ENCODE measurements at places on chromosomes 7 and 10.

DNA sequence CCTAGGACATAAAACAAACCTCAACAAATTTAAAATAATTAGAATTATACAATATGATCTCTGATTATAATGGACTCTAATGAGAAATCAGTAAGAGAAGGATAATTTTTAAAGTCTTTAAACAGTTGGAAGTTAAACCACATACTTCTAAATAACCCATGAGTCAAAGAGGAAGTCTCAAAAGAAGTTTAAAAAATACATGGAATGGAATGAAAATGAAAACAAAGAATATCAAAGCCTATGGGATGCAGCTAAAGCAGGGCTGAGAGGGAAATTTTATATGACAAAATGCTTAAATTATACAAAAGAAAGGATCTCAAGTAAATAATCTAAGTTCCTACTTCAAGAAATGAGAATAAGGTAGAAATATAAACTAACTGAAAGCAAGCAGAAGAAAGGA is 460.5 kb downstream of the RPS24 start:
- no peak for DNase-seq

DNA sequence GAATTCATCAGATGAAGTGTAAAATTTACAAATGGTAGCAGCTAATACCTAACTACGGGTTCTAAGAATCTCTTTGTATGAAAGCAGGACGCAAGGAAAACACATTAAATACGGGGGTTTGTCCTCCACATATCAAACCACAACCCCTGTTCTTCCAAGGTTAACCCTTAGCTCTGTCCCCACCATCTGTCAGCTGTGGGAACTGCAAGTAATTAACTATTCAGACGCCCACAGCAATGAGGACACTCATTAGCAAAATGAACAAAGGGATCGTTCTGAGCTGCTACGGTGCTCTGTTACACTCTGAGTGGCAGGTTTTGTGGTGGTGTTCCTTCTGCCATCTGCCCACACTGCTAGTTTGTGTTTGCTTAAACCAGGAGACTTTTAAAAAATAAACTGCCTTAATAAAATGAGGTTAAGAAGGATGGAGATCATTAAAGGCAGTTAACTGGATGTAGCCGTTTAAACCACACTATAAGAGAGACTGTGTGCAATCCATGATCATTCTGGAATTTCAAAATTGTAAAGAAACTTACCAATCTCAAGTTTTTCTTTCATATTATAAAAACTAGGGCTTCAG is 51.4 kb downstream of the C10orf67 start:
- no peak for DNase-seq

- DNase-seq, result no peak
Observed at GRCh38 chr10:12416344-12417050, 67.2 kb downstream of the CAMK1D start.

DNA sequence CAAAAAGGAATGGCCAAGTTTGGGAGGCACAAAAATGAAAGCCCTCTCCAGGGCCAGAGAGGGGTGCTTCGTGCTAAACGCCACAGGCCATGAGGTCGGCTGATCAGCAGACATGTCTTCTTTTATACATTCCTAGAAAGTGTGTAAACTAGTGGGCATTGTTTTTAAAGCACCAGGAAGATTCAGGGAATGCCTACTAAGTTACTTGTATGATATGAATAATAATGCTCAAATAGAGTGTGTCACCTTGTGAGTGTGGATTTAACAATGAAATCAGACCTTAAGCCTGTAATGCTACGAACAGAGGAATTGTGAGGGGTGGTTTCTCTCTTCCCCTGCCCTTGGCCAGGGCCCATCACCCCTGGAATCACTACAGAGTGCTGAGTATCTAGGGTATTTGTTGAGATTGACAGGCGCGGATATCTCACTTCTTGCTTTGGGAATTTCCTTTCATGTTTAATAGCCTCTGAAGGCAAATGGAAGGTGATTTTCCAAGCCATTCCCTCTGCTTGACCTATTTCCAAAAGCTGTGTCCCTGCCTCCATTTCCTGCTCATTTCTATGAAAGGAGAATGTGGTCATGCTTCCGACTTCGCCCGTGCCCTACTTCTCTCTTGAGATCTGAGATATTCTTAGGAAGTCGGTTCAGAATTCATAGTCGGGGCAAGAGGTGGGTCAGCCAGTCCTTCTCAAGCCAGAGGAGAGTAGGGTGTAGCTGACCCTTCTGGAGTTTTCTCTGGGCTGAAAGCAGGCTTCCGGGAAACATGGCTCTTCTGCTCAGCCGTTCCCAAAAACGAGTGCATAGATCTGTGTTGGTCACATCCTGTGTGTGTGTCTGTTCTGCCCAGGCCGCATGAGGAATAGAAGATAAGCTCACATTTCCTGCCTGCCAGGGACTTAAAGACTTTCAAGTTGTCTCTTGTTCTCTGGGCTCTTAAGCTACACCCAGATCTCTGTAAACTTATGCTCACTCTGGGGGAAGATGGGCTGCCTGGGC is 167.8 kb upstream of the ITGB1 start:
- DNase-seq, result no peak

DNA sequence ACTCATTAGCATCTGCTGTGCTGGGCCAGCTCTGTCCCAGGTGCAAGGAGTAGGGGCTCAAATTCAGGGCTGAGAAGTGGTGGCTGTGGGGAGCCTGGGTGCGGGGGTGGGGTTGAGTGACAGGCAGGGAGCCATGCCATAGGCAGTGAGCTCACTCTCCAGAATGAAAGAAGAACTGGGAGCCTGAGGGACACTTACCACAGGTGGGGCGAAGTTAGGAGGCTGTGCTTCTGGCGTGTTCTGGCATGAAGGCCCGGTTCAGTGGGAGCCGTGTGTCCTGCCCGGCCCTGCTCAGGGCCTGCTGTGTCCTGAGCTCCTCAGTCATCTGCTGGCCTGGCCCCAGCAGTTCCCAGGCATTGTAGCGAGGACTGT is 62.5 kb downstream of the MKI67 start:
- DNase-seq, result no peak

DNA sequence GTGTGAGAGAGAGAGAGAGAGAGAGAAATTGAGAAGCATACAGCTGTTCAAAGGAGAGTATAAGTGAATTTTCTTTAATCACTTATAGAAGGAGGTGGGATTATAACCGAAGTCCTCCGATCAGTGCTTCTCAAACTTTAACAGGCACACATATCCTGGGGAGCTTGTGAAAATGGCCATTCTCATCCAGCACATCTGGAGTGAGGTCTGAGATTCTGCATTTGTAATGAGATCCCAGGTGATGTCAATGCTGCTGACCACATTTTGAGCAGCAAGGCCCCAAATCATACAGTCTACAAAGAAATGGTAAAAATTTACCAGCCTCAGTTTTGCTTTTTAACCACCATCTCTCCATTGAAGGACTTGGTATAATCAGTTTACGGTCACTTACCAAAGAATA is 219.0 kb downstream of the PTEN start:
- DNase-seq, result no peak

- no peak for DNase-seq
Observed at GRCh38 chr7:144378651-144379050, 23.4 kb downstream of the ARHGEF5 start.

DNA sequence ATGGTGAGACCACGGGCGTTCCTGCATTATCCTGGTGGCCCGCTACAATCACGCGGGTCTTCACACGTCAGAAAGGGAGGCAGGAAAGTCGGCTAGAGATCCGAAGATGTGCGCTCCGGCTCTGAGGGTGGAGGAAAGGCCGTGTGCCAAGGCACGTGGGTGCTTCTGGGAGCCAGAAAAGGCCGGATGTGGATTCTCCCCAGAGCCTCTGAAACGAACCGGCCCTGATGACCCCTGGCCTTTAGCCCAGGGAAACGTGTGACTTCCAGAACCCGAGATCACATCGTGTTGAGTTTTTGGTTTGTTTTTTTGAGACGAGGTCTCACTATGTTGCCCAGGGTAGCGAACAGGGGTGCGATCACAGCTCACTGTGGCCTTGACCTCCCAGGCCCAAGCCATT is 244.2 kb downstream of the ELFN1 start:
- DNase-seq, result no peak

DNA sequence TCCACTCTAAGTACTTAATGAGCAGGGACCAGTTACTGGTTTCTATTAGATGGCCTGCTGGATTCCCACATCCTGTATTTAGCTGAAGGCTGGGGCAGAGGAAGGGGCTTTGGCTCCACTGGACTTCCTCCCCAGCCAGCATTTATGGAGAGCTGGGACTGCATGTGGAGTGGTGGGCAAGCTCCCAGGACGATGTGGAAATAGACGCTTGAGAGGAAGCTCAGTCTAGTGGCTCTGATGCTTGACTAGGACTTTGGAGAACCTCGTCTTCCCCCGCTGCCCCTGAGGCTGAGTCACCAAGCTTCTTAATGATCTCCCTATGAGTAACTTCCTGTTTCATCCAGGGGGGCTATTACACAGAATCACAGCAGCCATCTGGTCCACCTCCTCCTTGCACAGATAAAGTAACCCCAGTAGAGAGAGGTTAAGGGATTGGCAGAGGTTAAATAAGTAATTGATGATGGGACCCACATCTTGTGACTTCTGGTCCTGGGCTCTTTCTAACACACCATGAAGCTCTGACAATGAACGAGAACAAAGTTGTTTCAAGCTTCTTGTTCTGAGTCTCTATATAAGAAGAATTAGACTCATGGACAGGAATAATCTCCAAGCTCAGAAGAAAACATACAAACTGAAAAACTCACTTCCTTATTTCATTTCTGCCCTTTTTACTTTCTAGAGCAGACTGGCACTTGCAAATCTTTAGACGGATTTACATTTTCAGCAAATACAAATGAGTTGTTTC is 126.2 kb downstream of the PRPF18 start:
- peak; percentile 72 for DNase-seq

DNA sequence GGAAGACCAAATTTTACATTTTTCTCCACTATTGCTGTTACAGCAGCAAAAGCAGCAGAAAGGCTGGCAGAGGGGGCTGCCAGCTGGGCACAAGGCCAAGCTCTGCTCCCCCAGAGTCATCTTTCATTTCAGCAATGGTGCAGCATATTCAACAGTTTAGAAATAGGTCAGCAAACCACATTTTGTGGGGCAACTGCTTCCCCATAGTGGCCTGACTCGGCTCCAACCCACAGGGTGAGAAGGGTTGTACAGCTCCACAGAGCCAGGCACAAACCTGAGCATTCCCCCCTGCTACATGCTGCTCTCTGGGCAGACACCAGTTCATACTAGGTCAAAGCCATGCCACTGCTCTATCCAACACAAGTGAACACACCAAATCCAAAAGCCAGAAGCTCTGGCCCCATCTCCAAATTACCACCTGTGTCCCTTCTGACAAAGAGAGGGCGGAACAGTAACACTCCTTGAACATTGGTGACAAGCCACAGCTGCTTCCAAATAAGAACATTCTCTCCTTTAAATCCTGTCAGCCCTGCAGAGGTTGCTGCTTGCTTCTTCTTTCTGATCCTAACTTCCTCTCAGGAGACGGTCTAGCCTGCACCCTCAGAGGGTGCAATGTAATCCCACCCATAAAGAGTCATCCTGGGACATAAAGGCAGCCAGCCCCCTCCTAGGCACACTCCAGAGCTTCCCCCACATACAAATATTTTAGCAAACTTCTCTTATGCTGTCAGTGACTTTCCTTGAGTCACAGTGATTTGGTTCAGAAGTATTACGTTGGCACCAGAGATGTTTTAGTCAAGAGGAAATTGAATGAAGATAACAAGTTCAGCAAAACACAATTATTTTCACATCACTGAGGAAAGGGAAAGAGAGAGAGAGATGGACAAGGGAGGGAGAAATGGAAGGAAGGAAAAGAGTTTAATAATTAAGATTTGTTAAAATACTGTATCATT is 39.0 kb upstream of the SLIT1 start:
- no peak for DNase-seq

DNA sequence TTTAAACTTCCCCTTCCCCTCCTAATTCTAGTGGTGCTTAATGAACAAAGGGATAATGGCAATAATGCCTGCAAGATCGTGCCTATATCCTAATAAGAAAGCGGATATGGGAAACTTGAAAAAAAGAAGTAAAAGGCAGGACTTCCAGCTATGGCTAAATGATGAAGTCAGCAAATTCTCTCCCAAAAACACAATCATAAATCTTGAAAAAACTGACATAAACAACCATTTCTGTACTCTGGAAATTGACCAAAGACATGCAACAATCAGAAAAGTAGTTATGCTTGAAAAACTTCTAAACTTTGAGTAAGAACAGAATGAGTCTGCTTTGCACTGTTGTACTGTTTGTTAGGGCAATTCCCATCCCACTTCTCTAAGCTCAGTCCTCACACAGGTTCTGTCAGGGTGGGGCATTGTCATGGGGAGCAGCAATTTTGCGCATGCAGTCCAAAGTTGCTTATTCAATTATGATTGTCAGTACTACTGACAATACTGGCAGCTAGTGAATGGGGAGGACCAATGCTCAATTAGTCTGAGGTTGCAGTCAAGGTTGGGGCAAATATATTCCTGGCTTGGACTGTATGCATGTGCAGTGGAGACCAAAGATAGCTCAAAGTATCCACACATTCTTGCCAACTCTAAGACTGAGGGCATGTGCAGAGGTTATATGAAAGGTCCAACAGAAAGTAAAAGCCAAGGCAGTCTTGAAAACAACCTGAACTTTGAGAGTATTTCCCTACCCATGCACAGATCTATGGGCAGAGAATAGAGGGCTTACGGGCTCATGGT is 34.1 kb upstream of the ARHGAP22 start:
- no peak for DNase-seq

DNA sequence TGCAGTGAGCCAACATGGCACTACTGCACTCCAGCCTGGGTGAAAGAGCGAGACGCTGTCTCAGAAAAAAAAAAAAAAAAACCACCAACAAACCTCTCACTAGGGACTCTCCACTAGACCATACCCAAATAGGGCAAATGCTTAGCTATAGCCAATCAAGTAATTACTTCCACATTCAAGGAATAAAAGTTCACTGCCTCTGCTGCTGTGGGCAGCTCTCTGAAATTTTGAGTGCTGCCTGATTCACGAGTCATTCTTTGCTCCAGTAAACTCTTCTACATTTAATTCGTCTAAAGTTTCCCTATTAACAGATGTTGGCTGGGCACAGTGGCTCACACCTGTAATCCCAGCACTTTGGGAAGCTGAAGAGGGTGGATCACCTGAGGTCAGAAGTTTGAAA is 4.7 kb upstream of the NRBF2 start:
- no peak for DNase-seq

DNA sequence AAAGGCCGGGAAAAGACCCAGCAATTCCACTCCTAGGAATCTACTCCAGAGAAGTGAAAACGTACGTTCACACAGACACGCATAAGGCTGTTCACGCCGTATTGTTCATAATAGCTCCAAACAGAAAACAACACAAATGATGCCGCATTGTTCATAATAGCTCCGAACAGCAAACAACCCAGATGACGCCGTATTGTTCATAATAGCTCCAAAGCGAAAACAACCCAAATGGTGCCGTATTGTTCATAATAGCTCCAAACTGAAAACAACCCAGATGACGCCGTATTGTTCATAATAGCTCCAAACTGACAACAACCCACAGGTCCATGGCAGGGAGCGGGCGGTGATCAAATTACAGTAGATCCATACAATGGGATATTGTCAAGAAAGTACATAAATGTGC is 85.2 kb upstream of the DNAAF5 start:
- DNase-seq, result no peak

GRCh38 chr7:100515072-100515532 is 23.9 kb upstream of the AGFG2 start:
- DNase-seq, result no peak

DNA sequence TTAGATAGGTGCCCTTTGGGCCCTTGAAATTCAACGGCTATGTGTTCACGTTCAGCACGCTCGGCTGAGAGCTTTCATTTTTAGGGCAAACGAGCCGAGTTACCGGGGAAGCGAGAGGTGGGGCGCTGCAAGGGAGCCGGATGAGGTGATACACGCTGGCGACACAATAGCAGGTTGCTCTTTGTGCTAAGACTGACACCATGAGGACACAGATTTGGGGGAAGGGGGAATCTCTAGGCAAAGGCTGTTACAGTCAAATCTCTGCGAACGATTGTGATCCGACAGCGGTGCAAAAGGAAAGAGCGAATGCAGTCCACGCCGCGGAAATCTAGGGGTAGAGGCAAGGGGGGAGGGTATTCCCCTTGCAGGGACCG is 667 bp downstream of the KLLN start:
- no peak for DNase-seq
